NCI-H2227 treated with DMSO at 0.1 percent for 48 hours (cell line): ENCODE measurements at places on chromosomes 7 and 10.
A peak's percentile ranks its signal among the peaks of the same experiment; 100 is the strongest.

DNA sequence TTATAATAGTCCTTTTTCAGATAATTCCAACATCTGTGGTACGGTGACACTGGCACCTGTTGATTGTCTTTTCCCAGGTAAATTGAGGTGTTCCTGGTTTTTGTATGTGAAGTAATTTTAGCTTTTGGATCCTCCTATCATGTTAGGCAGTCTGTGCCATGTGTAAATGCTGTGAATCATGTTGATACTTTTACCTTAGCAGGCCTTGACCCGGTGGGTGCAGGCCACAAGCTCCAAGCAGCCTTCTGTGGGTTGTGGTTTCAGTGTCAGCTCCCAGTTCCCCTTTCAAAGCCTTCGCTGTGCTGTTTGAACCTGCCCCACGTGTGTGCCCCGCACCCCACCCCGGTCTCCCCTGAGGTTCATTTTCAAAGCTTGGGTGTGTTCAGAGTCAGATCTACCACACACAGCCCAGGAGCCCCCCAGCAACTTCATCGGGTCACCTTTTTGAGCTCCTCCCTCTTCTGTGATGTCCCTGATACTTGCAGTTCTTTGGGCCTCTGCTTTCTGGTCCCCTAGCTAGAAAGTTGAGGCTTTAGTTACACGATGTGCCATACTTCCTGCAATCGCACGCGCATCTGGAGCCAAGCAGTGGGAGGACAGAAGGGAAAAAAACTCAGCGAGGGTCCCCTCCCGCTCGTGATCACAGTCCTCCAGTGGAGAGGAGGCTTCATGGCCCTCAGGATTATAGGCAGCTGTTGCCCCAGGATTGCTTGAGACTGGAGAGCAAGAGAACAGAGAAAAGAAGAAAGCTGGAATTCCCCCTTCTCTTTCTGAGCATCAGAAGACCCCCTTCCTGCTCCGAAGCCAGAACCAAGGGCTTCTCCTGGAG lies 8.7 kb upstream of the BHLHA15 start:
- no peak for DNase-seq

GRCh38 chr10:30868611-30869010 lies 163.1 kb downstream of the ZNF438 start:
- DNase-seq, result no peak

- DNase-seq, result no peak
Observed at GRCh38 chr7:106768324-106768751, 96.7 kb upstream of the PIK3CG start.

- peak; percentile 26 for DNase-seq
Observed at GRCh38 chr7:95545007-95545615, 51.2 kb downstream of the PDK4 start.

DNA sequence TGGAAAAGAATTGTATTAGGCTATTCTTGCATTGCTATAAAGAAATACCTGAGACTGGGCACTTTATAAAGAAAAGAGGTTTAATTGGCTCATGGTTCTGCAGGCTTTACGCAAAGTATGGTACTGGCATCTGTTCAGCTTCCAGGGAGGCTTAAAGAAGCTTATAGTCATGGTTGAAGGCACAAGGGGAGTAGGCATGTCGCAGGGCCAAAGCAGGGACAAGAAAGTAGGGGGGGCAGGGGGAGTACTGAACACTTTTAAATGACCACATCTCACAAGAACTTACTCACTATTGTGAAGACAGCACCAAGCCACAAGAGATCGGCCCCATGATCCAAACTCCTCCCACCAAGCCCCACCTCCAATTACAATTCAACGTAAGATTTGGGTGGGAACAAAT lies 152.5 kb upstream of the PHF14 start:
- DNase-seq, result no peak

GRCh38 chr10:91887272-91888076 lies 21.8 kb downstream of the FGFBP3 start:
- peak; percentile 59 for DNase-seq

- no peak for DNase-seq
Observed at GRCh38 chr7:149463500-149464161, 2.8 kb upstream of the ZNF777 start.

DNA sequence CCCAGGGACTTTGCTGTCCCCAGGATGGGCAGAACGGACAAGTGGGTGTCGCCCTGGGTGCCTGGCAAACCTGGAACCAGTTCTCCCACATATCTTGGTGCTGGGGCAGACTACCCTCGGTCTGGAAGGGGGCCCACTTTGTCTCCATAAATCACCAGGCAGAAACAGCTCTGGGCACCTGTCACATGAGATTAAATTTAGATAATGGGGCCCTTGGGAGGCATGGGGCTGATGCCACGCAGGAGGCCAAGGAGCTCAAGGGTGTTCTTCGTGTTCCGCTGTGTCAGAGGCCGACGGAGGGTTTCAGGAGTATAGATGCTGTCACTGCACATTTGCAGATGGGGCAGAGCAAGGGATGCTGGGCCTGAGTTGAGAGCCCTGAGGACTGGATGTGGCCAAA lies 72.7 kb downstream of the TMEM130 start:
- DNase-seq, result no peak
